SK-MEL-5 (cell line): ENCODE measurements at places on chromosomes 11 and 22. TPM values are rescaled to one million over a fixed set of nuclear protein-coding genes. Genes with fewer than 3 reads are reported as not detected.

DNA sequence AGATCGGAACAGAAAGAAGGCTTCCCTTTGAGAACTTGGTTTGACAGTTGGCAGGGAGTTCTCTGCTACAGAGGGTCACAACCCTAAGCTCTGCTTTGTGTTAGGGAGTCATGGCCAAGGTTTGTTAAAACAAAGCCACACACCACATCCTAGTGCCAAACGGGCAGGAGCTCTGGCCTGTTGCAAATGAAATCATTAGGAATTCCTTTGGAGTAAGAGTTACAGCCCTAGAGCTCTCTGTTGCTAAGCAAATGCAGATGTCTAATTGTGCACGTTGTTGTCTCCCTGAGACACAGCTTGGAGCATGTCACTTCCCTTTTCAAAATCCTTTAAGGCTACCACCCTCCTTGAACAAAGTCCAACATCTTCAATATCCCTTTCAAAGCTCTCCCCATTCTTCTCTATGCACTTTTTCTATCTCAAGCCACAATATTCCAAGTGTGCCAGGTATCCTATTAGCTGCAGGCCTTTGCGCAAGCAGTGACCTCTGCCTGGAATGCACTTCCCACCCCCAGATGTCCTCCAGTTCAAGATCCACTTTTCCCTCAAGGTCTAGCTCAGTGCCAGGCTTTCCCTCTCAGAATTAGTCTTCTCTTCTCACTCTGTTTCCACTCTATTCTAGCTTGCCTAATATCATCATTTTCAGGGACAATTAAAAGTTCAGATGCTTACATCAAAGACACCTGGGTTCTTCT is 253.7 kb upstream of the POU2AF2 start:
- no peak for DNase-seq

- DNase-seq = no peak
Observed at GRCh38 chr11:15179167-15179566, 64.4 kb downstream of the INSC start.

DNA sequence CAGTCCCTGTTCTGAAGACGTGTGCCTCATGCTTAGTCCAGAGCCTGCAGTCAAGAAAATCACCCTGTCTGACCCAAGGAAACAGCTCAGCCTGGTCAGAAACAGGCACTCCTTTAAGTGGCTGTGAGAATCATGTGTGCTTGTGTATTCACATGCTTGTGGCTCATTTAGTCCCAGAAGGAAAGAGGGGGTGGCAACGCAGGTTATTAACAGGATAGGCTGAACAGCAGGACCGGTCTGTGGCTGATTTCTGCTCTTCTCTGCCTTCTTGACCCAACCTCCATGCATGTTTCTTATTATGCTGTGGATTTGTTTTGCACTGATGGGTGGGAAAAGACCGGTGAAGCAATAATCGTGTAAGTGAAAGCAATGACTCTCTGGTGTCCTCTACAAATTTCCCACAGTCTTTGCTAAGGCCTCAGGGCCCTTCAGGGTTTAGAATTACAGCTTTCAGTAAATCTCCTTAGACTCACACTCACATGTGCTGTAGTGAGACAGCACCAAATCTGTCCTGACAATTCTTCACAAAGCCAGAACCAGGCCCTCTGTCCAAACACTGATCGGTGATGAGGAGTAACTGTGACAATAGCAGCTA is 288.1 kb downstream of the ETS1 start:
- DNase-seq = peak; percentile 91

GRCh38 chr11:61057615-61058014 is 44.7 kb upstream of the CD5 start:
- DNase-seq = no peak

GRCh38 chr11:129865701-129866100 is 29.7 kb downstream of the NFRKB start:
- DNase-seq = no peak

DNA sequence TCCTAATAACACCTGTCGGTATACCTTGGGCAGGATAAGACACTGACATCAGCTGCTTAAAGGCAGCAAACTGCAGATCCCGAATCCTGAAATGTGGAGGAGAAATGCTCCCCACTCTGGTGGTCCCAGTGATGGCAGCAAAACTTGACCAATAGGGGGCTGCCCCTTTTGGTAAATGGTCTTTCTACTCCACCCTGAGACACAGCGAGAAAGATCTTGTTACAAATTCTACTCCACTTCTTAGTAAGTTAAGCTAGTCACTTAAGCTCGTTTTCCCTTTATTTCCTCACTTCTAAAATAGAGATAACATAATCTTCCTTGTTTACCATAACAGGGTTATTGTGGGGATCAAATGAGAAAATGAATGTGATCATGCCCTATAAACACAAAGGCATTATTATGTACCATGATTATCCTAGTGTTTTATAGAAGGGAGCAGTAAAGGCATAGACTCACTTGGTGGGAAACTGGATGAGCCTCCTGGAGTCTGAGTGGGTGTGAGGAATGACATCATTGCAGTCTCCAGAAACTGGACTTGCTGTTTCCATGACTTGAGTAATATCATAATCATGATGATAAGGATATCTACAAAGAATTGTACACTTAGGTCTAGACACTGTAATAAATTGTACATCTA is 50.9 kb downstream of the ENDOD1 start:
- DNase-seq = peak; percentile 43

DNA sequence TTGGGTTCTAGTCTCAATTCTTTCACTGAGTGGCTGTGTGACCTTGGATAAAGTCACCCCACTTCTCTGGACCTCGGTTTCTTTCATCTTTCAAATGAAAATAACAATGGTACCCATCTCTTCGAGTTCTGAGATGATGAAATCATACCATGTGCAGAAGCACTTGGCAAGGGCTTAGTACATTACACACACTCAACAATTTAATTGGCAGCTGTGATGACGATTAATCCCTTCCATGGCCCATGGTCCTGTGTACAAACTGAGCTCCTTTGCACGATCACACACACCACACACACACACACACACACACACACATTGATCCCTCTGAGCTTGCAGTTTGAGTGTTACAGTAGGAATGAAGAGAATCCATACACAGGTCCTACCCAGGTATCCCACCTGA is 103.4 kb upstream of the ASPHD2 start:
- no peak for DNase-seq

DNA sequence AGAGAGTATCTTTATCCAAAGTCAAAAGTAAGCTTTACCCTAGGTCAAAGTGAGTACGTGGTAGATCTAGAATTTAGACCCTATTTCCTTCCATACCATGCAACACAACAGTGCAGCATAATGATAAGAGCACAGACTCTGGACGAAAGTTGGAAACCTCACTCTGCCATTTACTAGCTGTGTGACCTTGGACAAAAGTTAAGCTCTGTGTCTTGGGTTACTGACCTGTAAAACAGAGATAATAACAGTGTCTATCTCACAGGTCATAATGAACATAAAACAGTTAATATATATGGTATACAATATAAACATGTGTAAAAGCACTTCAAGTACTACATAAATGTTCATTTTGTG is 13.6 kb upstream of the CHRNA10 start:
- no peak for DNase-seq

DNA sequence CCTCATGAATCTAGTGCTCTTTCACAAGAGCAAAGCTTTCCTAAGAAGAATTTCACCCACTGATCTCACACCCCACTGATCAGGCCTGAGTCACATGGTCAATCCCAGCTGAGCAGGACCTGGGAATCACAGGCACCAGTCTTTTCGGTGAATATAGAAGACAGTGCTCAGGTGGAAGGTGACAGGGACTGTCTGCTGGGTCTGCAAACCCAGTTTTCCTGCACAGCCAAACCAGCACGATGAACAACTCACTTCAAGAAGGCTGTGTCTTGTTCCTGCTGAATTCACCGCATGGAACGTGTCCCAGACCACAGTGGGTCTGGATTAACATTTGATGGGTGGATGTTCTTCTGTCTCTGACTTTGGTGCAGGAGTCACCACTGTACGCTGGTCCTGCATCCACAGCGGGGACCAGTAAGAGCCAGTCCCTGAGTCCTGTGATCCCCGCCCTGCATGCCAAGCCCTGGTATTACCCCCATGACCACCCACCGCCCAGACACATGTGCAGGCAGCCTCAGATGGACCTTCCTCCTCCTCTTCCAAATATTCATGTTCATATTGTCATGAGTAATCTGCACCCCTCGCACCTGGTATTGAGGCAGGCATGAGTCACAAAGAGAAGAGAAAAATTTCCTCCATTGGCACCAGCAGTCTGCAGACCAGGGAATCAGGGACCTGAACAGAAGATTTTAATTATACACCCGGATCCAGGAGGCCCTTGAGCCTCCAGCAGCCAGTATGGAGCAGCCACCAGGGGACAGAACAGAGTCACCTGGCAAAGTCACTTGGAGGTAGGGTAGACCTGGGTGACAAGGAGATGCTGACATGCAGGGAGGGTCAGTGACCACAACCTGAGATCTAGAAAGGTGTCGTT is 8.6 kb upstream of the IGLL5 start:
- DNase-seq = no peak

DNA sequence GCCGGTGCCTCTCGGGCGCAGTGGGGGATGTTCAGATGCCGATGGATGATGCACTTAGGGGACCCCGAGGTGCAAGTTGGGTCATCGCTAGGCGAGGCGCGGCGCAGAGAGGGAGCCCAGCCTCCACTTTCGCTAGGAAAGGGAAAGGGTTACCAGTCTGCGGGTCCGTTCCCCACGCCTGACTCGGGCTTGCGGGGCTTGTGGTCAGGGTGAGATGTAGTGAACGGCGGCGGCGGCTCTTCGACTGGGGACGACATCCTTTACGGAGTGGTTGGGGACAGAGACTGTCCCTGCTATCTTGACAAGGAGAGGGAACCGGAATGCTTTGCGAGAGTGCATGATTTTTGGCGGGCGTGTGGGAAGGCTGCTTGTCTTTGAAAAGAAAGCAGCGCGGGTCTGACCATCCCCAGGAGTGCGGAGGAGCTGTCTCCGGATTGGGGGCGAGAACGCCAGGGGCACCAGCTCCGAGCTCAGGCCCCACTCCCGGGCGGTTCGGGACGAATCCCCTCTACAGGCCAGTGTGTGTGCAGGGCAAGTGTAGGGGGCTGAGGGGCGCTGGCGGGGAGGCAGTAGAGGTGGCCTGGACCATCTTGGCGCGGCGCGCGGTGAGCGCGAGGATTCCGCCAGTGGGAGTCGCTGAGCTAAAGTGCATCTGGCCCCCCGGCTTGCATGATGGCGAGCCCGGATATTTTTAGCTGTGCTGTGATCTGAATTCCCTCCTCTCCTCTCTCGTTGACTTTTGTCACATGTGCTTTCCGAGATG is 1.1 kb downstream of the FAT3 start:
- DNase-seq = no peak

GRCh38 chr22:22425783-22426624 is 82.5 kb downstream of the ZNF280B start:
- DNase-seq = no peak

GRCh38 chr11:87265979-87266378 is 228.2 kb downstream of the TMEM135 start:
- no peak for DNase-seq

DNA sequence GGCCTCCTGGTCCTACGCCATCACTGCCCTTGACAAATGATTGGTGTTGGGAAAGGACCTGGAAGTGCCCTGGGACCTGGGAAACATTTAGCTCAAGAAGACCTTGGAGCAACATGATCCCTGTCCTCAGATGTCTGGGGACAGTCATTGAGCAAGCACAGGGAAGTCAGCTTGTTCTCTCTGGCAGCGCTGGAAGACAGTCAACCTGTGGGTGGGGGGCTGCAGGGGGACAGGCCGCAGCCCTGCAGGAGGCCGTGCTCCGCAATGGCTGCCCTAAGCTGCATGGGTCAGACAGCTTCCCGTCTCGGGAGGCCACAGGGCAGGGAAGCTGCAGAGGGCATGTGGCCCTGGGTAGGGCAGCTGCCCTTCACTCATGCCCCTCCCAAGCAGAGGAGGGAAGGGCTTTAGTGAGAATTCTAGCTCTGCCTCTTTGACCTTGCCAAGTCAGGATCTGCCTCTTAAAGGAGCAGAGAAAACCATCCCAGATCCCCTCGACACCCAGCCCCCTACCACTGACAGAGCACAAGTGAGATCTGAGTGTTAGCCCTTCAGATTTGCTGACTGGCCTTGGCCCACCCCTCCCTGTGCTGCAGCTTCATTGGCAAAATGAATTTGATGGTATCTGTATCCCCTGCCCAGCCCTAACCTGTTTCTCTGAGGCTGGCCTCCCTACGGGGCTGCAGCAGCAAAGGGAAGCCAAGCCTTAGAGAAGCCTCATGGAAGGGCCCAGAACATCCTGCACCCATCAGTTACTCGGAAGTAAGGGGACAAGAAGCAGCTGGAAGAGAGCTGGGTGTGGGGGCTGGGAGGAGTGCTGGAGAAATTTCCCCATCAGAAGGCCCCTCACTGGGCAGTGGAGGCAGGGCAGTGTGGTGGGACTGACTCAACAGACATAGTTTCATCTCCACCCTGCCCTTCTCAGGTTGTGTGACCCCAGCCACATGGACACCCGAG is 6.2 kb upstream of the SREBF2 start:
- DNase-seq = no peak

- peak; percentile 3 for DNase-seq
Observed at GRCh38 chr11:127576210-127576609, 575.6 kb upstream of the KIRREL3 start.

- DNase-seq = no peak
Observed at GRCh38 chr11:126124231-126124661, 61.6 kb upstream of the CDON start.

GRCh38 chr11:128498721-128499245 is 88.6 kb downstream of the ETS1 start:
- DNase-seq = peak; percentile 43

GRCh38 chr11:66866007-66866406 is 9.1 kb downstream of the LRFN4 start:
- no peak for DNase-seq

GRCh38 chr11:134261626-134262488 is 8.5 kb downstream of the ACAD8 start:
- peak; percentile 48 for DNase-seq

- DNase-seq = no peak
Observed at GRCh38 chr11:69144316-69145049, 11.3 kb upstream of the SMIM38 start.

GRCh38 chr11:34145073-34145472 is 39.6 kb downstream of the NAT10 start:
- DNase-seq = no peak

DNA sequence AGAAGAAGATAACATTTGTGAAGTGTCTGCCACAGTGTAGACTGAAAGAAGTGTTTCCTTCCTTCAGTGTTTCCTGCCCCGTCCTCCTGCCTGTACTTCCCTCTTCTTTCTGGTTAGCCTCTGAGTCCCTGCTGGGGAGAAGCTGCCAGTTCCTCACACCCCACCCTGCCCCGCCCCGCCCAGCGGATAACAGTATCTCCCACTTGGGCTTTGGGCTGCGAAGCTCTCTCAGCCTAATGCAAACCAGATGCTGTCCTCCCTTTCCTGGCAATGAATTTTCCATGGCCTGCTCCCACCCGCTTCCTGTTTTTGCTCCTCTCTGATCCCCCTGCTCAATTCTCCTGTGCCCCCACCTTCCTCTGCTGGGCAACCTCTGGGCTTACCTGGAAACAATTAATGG is 5.2 kb upstream of the RAB3IL1 start:
- DNase-seq = no peak

GRCh38 chr11:85951428-85952107 is 96.4 kb downstream of the CCDC83 start:
- no peak for DNase-seq

- DNase-seq = no peak
Observed at GRCh38 chr22:17938484-17938924, 85.9 kb downstream of the MICAL3 start.

The ADAMTS8 gene
- total RNA-seq = 0.05 TPM in 1 of 2 replicates, not detected in the other

The HTR3A gene
- total RNA-seq = not detected in 2 replicates

The PGA3 gene
- not detected in 2 replicates for total RNA-seq

The SHANK3 gene
- total RNA-seq = 2.1 and 2.6 TPM in 2 replicates

The NPAS4 gene
- total RNA-seq = not detected in 2 replicates

The TEF gene
- total RNA-seq = 4.9 and 6.9 TPM in 2 replicates

The CDC42BPG gene
- 1.1 and 1.6 TPM in 2 replicates for total RNA-seq

The CD3D gene
- total RNA-seq = not detected in 2 replicates

The MYBPC3 gene
- not detected in 2 replicates for total RNA-seq

The HBB gene
- total RNA-seq = not detected in 2 replicates

The ABCC8 gene
- total RNA-seq = 0.32 TPM in 1 of 2 replicates, not detected in the other

The NCAM1 gene
- 0.24 TPM in 1 of 2 replicates, not detected in the other for total RNA-seq
